ENCODE measurements at places on chromosomes 12 and 14. TPM values are rescaled to one million over a fixed set of nuclear protein-coding genes. Genes with fewer than 3 reads are reported as not detected.

- no peaks in the 10 kb centered on the region for H3K4me1 ChIP-seq
- no peak for DNase-seq
- H3K27me3 ChIP-seq = peaks cover 39% of the 10 kb centered on the region
- H3K36me3 ChIP-seq = no peaks in the 10 kb centered on the region
- no peak overlapping the region for H3K27ac ChIP-seq
These were observed 18.0 kb downstream of the SLC7A7 start for GRCh38 chr14:22797017-22797917.

GRCh38 chr12:95723693-95724384 is 66.7 kb downstream of the NTN4 start:
- H3K4me3 ChIP-seq = no peak overlapping the region
- H3K27ac ChIP-seq = peak overlapping the region; percentile 82
- DNase-seq = no peak

GRCh38 chr12:111368291-111368787 is 556 bp downstream of the PHETA1 start:
- H3K4me1 ChIP-seq = peaks cover 22% of the 10 kb centered on the region
- no peak overlapping the region for H3K27ac ChIP-seq
- H3K27me3 ChIP-seq = no peaks in the 10 kb centered on the region
- DNase-seq = no peak

DNA sequence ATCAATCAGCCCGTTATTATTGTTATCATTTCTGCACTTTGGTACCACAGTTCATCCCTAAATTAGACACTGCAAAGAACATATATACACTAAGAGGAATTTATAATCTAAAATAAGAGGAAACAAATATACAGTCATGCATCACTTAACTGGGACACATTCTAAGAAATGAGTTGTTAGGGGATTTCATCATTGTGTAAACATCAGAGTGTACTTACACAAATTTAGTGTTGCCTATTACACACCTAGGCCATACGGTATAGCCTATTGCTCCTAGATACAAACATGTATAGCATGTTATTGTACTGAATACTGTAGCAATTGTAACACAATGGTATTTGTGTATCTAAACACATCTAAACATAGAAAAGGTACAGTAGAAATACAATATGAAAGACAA is 190.5 kb downstream of the BMP4 start:
- no peak for DNase-seq
- H3K4me1 ChIP-seq = no peaks in the 10 kb centered on the region
- H3K27me3 ChIP-seq = peaks cover 7% of the 10 kb centered on the region
- H3K4me3 ChIP-seq = no peak overlapping the region
- no peaks in the 10 kb centered on the region for H3K36me3 ChIP-seq

- no peak overlapping the region for H3K27ac ChIP-seq
- peaks cover 3% of the 10 kb centered on the region for H3K36me3 ChIP-seq
- peaks cover 9% of the 10 kb centered on the region for H3K27me3 ChIP-seq
- no peak overlapping the region for H3K4me3 ChIP-seq
These were observed 14.6 kb upstream of the MIA2 start for GRCh38 chr14:39219075-39219499.

DNA sequence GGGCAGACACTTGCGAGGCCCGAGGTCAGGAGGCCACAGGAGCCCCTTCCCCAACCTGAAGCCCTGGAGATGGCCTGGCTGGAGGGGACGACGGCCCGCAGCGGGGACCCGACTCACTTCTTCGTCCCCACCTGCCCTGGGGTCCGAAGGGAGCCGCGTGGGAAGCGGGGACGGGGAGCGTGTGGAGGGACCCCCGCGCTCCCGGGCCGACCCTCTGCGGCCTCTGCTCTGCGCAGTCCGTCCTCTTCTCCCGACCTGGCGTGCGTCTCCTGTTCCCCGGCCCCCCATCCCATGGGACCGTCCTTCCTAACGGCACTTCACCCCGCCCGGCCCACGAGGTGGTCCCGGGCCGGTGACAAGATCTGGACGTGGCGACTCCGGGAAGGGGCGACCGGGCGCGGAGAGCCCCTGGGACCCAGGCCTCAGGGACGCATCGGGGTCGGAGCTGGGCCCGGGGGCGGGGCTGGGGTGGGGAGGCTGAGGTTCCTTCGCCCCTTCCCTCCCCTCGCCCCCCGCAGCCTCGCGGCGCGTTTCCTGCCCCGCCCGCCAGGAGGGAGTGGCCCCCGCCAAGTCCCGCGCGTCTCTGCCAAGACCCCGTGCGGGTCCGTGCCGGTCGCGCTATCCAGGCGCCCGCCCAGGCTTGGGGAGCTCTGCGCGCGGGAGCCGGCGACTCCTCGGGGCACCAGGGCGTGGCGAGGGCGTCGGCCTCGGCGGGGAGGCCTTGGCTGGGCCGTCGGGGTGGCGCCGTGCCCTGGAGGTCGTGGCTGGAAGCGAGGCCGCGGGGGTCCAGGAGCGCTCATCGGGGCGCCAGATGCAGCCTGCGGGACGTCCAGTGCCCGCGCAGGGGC is 97.1 kb downstream of the TNFAIP2 start:
- DNase-seq = no peak
- no peak overlapping the region for H3K27ac ChIP-seq
- H3K4me3 ChIP-seq = no peak overlapping the region
- H3K36me3 ChIP-seq = no peaks in the 10 kb centered on the region
- peaks cover 23% of the 10 kb centered on the region for H3K27me3 ChIP-seq

DNA sequence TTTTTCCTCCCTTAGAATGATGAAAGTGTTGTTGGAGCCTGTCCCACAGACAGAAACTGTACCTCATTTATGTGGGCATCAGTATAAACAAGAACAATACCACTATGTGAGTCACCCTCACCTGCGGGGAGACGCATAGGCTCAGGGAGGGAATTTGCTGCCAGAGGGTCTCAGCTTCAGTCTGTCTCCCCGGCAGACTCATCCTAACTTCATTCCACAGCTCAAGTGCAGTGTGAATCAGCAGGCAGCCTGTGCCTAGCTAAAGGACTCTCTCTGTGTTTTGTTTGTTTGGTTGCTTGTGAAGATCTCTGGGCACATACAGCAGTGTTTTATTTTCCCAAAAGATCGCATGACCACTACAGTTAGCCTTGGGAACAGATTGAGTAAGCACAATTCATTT is 98.9 kb downstream of the PRKCH start:
- peaks cover 10% of the 10 kb centered on the region for H3K4me1 ChIP-seq
- H3K36me3 ChIP-seq = no peaks in the 10 kb centered on the region
- DNase-seq = no peak

DNA sequence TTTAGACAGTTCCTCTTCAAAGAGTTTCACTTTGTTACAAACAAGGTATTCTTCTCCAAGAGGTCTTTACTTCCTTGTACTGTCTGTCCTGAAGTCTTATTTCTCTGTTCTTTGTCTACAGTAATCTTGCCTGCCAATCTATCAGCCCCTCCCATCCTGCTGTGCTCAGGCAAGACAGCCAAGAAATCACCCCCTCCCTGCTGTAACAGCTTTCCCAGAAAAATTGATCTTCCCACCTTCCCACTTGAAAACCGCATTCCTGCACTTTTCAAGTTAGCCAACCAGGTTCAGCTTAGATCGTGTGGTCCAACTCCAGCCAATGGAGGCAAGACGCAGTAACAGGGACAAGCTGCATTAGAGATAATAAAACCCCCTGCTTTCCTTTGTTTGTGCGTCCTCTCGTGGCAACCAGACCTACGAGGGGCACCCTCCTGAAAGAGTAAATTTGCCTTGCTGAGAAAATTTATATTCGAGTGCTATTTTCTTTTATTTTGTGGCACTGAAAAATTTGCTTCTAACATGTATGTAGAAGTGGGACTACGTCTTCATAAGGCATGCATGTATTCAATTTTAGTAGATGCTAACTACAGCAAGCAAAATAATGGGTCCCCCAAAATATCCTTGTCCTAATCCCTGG is 46.5 kb upstream of the ESR2 start:
- no peak overlapping the region for H3K4me3 ChIP-seq
- no peaks in the 10 kb centered on the region for H3K27me3 ChIP-seq
- no peak for DNase-seq
- no peak overlapping the region for H3K27ac ChIP-seq
- H3K4me1 ChIP-seq = peaks cover 16% of the 10 kb centered on the region

- H3K4me1 ChIP-seq = no peaks in the 10 kb centered on the region
- DNase-seq = no peak
- H3K36me3 ChIP-seq = no peaks in the 10 kb centered on the region
- no peaks in the 10 kb centered on the region for H3K27me3 ChIP-seq
These were observed 137.6 kb downstream of the VRK1 start for GRCh38 chr14:96934638-96935330.

DNA sequence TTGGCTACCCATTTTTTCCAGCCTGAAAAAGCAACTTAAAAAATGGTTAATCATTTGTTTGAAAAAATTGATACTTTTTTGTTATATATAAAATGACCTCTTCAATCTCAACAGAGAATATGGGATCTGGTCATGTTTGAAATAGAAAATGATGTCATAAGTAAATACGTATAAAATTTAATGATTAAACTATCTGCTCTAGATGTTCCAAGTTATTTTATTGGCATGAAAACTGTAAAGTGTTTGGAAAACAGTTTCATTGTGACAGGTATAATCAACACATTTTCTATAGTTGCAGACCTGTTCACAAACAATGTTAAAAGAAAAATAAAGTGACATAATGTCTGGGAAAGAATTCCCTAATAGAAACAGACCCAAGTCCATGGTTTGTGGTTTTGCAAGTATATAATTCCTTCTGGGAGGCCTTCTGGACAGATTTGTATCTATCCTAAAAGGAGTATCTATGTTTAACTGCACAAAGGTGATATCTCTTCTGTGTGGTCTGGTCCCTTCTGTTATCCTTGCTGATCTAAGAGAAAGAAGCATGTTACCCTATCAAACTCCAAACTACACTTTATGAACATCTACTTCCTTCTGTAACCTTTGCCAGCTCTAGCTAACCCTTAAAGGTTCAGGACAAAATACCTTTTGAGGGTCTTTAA is 39.5 kb upstream of the LRIG3 start:
- peaks cover 10% of the 10 kb centered on the region for H3K4me1 ChIP-seq
- DNase-seq = no peak
- no peak overlapping the region for H3K4me3 ChIP-seq
- H3K27ac ChIP-seq = no peak overlapping the region
- no peaks in the 10 kb centered on the region for H3K36me3 ChIP-seq
- H3K27me3 ChIP-seq = no peaks in the 10 kb centered on the region

GRCh38 chr14:33669111-33669510 is 281.8 kb downstream of the EGLN3 start:
- H3K27ac ChIP-seq = no peak overlapping the region
- no peak overlapping the region for H3K4me3 ChIP-seq
- no peaks in the 10 kb centered on the region for H3K27me3 ChIP-seq
- peaks cover 11% of the 10 kb centered on the region for H3K4me1 ChIP-seq
- H3K36me3 ChIP-seq = no peaks in the 10 kb centered on the region
- DNase-seq = no peak

GRCh38 chr12:57046947-57047890 is 2.7 kb downstream of the MYO1A start:
- no peak for DNase-seq
- H3K4me3 ChIP-seq = no peak overlapping the region
- H3K4me1 ChIP-seq = peaks cover 3% of the 10 kb centered on the region

DNA sequence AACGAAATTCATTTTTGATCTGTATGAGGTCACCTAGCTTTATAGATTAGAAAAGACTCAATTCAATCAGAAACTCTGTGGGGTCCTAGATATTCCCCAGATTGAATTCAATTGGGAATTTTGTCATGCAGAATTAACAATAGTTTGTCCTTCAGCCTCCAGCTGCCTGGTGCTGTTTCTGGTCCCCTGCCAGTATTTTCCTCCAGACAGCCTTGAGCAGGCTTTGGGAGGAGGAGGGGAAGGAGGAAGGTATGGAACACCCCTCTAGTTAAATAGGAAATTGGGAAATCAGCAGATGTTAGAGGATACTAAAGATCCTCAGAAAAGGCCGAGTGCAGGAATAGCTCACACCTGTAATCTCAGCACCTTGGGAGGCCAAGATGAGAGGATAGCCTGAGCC is 10.6 kb downstream of the GRIP1 start:
- peak overlapping the region; percentile 9 for H3K27ac ChIP-seq
- H3K4me3 ChIP-seq = no peak overlapping the region
- peaks cover 24% of the 10 kb centered on the region for H3K4me1 ChIP-seq
- DNase-seq = no peak
- peaks cover 4% of the 10 kb centered on the region for H3K27me3 ChIP-seq

- H3K27me3 ChIP-seq = peaks cover 6% of the 10 kb centered on the region
- no peak for DNase-seq
- H3K27ac ChIP-seq = no peak overlapping the region
These were observed 158.0 kb downstream of the KCNA5 start for GRCh38 chr12:5201554-5202218.

DNA sequence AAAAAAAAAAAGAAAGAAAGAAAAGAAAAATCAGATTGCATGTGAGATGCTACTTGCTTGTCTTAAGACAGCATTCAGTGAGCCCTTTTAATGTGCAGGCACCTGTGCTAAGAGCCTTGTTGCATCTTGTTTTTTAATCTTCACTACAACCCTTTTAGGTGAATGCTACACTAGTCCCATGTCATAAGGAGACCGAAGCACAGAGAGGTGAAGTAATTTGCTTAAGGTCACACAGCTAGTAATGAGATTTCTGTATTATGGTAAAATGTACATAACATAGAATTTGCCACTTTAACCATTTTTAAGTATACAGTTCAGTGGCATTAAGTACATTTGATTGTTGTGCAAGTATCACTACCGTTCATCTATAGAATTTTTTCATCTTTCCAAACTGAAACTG is 32.1 kb upstream of the PWP1 start:
- no peak overlapping the region for H3K27ac ChIP-seq
- H3K36me3 ChIP-seq = no peaks in the 10 kb centered on the region
- no peak overlapping the region for H3K4me3 ChIP-seq
- DNase-seq = no peak
- no peaks in the 10 kb centered on the region for H3K27me3 ChIP-seq

GRCh38 chr12:40248585-40249297 is 23.9 kb downstream of the LRRK2 start:
- H3K4me1 ChIP-seq = no peaks in the 10 kb centered on the region
- DNase-seq = no peak
- peaks cover 3% of the 10 kb centered on the region for H3K27me3 ChIP-seq

NCKAP5L gene
- 39.1 TPM for total RNA-seq

TESPA1 gene
- total RNA-seq = not detected

TSHR gene
- not detected for total RNA-seq

MDGA2 gene
- 0.19 TPM for total RNA-seq

NFKBIA gene
- total RNA-seq = 58.9 TPM

TMPRSS12 gene
- total RNA-seq = not detected

OTOGL gene
- 0.21 TPM for total RNA-seq

NXPH4 gene
- total RNA-seq = 62.6 TPM

CMA1 gene
- not detected for total RNA-seq

CAPRIN2 gene
- 35.8 TPM for total RNA-seq

ABCC9 gene
- total RNA-seq = 0.89 TPM

ZFYVE1 gene
- 41.5 TPM for total RNA-seq

AMHR2 gene
- not detected for total RNA-seq

P3H3 gene
- 86.5 TPM for total RNA-seq

WSCD2 gene
- total RNA-seq = 0.86 TPM

C2CD5 gene
- total RNA-seq = 40.5 TPM

MIPOL1 gene
- total RNA-seq = 14.6 TPM

Measured in osteocyte (in vitro differentiated cells).